ENCODE measurements at places on chromosomes 2 and 18.

DNA sequence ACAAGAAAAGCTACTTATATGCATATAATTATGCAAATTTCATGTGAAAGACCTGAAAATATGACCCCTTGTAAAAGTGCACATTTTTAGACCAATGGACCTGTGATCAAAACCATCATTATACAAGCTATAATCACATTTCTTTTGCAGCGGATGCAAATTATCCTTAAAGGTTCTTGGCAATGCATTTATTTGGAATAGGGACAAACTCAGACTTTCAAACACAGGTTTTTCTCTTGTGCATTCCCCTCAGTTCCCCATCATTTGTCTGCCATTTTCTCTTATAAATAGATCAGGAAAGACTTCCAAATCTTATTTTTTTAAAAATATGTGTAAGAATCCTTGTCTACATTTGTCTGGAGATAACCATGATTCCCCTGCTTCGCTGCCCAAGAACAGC lies 954.2 kb upstream of the NRXN1 start:
- no peak for DNase-seq

GRCh38 chr2:206158563-206159345 lies 490 bp downstream of the NDUFS1 start:
- DNase-seq, result no peak

- DNase-seq, result no peak
These were observed 19.4 kb downstream of the TLK1 start for GRCh38 chr2:171141320-171141719.

DNA sequence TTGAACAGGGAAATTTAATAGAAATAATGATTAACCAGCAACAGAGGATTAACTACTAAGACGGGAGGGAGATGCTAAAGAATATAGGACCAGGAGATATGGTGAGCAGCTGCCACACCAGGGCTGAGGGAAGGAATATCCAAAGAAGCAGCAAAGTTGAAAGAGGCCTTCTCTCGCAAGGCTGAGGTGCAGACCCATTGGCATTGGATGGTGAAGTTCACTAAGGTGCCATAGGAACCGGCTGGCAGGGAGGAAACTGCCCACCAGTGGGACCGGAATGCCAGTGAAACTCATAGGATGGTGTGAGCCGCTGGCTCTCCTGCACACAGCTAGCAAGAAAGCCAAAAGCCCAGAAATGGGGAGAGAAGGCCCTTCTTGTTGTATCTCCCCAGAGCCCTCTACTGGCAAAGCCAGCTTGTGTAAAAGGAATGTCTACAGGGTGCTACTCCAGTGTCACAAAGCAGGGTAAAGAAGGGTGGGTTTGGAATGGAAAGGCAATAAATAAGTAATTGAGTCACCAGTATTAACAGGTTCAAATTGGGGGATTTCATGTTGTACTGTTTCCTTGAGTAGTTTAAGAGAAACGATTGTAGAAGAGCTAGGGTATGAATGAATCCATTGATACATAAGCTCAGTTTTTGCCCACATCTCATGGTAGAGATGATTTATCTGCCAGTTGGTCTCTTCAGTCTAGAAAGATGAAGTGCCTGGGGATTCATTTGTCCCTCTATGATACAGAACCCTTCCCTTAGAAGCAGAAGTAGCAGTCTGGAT lies 36.0 kb downstream of the FARP2 start:
- no peak for DNase-seq

DNA sequence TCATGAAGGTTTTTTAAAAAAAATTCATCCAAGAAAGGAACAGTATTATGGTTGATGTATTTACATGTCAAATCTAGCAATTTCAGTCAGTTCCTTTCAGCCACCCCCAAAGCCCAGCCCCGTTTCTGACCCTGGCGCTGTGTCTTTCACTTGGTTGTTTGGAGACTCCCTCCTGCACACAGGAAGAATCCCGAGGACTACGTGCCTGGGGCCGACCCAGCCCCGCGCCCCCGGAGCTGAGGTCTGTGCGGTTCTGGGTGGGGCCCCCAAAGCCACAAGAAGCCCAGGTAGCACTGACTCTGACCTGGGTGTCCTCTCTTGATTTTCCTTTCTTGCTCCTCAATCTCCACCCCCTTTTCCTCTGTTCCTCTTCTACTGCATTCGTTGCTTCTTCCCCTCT lies 49.1 kb downstream of the TRAPPC12 start:
- no peak for DNase-seq

- DNase-seq, result no peak
These were observed 325.4 kb upstream of the FIGN start for GRCh38 chr2:164061129-164061746.

DNA sequence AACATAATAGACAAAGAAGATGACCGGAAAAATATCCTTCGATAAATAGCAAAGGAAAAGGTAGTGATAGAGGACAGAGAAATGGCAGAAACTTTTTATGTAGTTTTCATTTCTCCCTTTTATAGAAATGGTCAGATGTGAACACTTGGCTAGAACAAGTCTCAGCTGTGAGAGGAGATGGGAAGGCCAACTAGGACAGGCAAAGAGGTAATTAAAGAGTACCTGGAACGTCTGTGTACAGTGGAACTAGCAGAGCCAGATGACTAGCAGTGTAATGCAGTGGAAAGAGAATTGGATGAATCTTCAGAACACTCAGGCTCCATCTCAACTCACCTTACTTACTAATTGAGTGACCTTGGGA lies 69.2 kb downstream of the NABP1 start:
- no peak for DNase-seq

DNA sequence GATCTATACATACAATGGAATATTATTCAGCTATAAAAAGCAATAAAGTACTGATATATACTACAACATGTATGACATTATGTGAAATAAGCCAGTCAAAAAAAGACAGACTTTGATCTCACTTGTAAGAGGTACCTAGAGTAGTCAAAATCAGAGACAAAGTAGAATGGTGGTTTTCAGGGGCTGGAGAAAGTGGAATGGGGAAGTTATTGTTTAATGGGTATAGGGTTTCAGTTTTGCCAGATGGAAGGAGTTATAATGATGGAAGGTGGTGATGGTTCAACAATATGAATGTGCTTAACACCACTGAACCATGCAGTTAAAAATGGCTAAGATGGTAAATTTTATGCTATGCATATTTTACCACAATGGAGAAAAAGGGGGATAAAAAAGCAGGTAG lies 6.3 kb downstream of the COBLL1 start:
- DNase-seq, result no peak

DNA sequence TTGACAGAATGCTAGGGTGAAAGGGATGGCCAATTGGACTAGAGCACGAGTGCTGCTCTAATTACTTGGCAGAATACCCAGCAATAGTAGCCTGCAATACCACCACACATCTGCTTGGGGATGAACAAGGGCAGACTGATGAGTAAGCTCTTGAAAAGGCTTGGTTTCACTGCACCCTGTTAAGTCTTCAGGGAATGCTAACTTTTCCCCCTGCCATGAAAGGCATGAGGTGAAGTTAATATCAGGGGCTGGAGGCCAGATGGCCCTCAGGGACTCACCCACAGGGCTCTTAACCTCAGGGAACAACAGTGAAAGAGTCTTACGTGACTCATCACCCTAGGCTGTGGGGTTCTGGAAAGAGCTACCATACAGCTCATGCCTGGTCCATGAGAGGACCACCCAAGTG lies 51.7 kb upstream of the MYL1 start:
- no peak for DNase-seq

DNA sequence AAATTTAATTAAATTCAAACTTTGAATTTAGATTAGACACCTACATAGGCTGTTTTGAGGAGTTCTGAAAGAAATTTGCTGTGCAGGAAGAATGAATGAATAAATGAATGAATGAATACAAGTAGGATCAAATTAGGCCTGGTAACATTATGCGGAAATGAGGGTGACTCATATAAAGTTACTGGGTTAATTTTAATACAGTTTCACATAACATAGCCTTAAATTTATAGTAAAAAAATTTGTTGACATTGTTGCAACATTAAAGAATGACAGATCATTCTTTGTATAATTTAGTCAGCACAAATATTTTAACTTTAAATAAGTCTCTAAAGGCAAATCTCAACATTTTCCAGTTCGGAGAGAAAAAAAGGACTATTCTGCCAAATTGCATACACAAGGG lies 1293.1 kb upstream of the SLC39A10 start:
- no peak for DNase-seq

DNA sequence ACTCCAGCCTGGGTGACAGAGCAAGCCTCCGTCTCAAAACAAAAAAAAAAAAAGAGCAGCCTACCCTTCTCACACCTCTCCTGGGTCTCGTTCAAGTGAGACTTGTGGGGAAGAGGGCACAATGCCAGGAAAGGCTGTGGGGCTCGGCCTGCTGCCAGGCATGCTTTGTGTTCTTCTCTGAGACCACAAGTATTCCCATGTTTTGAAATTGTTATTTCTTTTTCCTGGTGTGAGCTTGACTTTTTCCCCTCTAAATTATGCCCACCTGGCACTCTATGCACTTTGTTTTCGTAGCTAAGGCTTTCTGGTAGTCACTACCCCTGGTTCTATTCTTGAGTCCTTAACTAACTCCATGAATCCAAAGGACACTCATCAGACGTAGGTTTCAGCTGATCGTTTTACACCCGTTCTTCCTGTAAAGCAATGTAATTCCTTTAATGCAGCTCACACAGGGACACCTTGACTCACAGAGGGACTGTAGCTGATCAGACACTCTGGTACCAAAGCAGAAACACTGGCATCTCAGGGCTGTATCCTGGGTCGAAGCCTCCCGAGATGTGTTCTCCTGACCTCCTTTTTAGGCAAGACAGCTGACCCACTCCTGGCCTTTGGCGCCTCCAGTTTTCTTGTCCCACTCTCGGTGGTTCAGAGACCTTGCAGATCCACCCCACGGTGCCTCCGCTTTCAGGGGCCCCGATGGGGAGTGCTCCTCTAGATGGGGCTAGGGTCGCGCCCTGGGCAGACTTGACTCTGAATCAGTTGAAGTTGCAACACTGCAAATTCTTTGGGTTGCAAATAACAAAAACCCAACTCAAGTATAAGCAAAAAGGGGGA lies 193.3 kb upstream of the AGAP1 start:
- no peak for DNase-seq

GRCh38 chr18:80176334-80177073 lies 67.4 kb downstream of the ADNP2 start:
- DNase-seq, result no peak

- no peak for DNase-seq
These were observed 131.0 kb downstream of the CCDC85A start for GRCh38 chr2:56314796-56315195.

GRCh38 chr18:48949050-48949605 lies 1.6 kb downstream of the SMAD7 start:
- no peak for DNase-seq

DNA sequence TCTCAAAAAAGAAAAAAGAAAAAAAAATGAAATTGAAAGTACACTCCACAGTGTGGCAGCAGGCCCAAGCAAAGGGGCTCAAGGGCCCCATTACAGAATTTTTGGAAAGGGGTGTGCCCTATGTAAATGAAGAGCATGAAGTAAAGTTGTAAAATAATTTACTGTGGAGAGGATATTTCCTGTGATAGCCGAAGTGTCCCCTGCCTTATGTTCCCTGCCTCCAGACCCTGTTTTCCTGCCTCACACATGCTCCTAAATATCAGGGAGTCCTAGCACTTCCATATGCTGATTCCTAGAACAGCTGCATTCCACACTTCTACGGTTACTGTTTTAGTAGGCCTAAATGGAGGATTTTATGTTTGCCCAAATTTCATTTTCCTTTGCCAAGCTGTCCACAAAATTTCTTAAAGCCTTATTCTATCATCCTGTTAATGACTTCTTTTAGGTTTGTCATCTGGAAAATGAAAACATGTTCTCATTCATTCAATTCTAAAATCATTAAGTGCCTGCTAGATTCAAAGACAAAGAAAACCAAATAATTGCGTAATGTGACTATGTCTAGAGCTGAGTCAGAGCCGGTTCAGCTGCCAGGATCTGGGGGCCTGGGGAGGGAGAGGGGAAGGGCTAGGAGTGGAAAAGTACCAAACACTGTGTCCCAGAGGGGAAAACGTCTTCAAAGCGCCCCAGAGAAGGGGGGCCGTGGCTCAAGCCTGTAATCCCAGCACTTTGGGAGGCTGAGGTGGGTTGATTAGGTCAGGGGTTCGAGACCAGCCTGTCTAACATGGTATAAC lies 25.9 kb upstream of the IMPA2 start:
- peak; percentile 47 for DNase-seq

GRCh38 chr2:105937498-105938097 lies 192.9 kb downstream of the NCK2 start:
- no peak for DNase-seq

GRCh38 chr2:229652796-229653195 lies 61.6 kb downstream of the DNER start:
- no peak for DNase-seq

DNA sequence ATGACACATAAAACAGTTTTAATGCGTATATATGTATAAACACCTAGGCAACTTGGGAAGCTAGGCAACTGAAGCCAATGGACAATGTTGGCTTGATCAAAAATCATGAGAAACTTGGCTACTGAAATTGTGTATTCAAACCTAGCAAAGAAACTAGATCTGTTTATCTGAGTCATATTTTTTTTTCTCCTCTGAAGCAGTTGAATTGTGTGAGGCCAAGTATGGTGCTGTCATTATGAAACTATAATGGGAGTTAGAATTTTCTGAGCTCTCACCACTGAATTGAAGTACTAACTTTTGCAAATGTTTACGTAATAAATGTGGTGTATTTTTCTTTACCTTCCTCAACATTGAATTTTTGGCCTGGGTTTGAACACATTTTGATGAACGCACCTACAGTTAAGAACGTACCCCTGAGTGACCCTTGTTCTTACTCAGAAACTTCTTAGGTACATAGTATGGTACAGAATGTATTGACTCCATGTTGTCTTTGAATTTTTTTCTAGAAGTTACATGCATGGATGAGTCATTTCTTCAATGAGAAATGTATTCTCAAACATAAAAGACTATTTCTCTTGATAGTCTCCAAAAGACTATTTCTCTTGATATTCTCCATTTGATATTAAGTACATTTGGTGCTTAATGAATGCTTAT lies 23.8 kb downstream of the CD28 start:
- DNase-seq, result no peak

GRCh38 chr18:55252901-55253300 lies 293.6 kb upstream of the CCDC68 start:
- no peak for DNase-seq

- DNase-seq, result no peak
These were observed 594.0 kb upstream of the VRK2 start for GRCh38 chr2:57452634-57453033.

- no peak for DNase-seq
These were observed 199.1 kb upstream of the SLC14A2 start for GRCh38 chr18:45416168-45416567.

- DNase-seq, result no peak
These were observed 63.1 kb upstream of the SPATS2L start for GRCh38 chr2:200243441-200243840.

GRCh38 chr2:53584986-53585385 lies 182.6 kb upstream of the CHAC2 start:
- DNase-seq, result no peak

DNA sequence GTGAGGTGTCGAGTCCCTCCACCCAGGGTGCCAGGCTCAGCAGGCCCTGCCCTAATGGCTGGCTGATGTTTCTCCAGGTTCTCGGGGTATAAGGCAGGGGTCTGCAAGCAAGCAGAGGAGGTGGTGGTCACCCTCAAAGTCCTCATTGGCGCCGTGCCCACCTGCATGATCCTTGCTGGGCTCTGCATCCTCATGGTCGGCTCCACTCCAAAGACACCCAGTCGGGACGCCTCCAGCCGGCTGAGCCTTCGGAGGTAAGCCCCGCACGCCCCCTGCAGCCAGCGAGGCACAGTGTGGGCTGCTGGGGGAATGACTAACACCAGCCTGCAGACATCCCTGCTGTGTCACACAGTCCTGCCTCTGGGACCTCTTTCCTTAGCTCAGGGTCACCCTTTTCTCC lies 14.1 kb downstream of the MFSD2B start:
- no peak for DNase-seq

- DNase-seq, result no peak
These were observed 102.3 kb downstream of the BOD1L2 start for GRCh38 chr18:57249179-57249578.
